ENCODE measurements at places on chromosomes 1 and 21.
A peak's percentile ranks its signal among the peaks of the same experiment; 100 is the strongest.

DNA sequence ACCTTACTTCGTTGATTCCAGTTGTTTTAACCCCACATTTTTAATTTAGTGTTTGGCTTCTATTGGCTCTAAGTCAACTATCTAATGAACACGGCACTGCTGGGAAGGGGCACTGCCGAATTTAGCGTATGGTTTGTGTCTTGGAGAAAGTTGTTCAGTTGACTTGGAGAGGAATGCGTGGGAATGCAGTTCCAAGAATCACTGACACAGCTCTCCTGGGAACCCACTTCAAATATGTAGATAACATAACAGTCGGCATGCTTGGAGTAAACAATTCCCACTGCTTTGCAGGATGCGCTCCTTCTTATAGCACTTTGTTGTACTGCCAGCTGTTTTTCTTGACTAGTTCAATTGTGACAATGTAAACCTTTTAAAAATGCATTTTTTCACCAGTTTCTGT lies 104.3 kb downstream of the RYR2 start:
- DNase-seq: no peak

DNA sequence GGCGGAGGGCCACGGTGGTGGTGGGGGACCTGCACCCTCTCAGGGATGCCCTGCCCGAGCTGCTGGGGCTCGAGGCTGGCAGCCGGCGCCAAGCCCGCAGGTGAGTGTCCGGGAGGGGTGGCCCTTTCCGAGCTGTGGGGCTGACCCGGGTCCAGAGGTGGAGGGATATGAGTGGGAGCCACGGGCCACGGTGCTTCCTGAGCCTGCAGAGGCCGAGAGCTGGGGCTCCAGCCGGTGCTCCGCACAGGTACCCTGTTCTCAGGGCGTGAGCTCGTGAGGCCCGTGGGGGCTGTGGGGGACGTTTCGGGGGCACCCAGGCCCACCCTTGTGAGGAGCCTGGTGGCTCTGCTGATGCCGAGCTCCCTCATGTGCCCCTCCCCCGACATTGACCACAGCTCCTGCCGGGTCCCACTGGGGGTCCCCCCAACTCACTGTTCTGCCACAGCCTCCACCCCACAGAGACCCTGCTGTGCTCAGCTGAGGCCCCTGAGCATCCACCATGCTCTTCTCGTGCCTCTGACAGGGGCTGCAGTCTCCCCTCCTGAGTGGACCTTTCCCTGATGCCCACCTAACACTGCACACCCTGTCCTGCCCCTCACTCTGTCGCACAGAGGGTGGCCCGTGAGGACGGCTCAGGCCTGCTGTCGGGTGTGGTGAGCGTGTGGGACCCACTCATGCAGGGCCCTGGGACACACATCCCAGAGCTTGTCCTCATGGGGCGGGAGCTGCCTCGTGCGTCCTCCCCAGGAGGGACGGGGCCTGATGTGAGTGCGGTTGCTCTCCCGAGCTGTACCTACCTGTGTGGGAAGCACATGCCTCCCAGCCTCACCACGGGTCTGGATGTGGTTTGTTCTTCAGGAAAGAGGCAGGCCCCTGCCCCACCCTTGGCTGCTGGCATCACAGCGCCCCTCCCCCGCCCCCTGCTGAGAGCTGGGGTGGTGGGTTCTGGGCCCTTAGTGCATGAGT lies 27.5 kb downstream of the SLX9 start:
- no peak for DNase-seq

- peak; percentile 82 for DNase-seq
Observed at GRCh38 chr1:6052543-6053205, 7.0 kb downstream of the KCNAB2 start.

GRCh38 chr1:153803470-153804056 lies 28.4 kb downstream of the SLC27A3 start:
- no peak for DNase-seq

DNA sequence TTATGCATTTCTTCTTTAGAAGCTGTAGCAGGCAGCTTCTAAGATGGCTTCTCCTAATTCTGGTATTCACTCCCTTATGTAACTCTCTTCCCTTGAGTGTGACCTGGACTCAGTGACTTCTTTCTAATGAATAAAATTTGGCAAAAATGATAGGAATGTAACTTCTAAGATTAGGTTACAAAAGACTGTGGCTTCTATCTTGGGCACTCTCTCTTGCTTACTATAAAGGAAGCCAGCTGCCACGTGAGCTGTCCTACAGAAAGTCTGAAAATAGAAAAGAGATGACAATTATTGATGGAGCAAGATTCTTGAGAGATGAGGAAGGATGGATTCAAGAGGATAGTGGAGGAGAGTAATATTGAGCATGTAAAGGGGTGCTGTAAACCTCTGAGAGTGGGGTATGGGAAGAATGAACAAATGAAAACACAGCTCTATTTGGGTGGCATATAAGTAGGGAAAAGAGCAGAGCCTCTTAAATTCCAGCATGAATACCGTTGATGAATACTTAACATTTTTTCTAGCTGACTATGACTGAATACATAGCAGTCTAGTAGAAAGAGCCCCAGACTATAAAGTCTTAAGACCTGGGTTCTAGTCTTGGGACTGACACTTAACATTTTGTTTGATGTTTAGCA lies 5.5 kb downstream of the TSEN15 start:
- DNase-seq: peak; percentile 54

- no peak for DNase-seq
Observed at GRCh38 chr21:44449473-44450363, 5.6 kb upstream of the LRRC3 start.

- no peak for DNase-seq
Observed at GRCh38 chr21:17775431-17776126, 43.6 kb downstream of the C21orf91 start.

DNA sequence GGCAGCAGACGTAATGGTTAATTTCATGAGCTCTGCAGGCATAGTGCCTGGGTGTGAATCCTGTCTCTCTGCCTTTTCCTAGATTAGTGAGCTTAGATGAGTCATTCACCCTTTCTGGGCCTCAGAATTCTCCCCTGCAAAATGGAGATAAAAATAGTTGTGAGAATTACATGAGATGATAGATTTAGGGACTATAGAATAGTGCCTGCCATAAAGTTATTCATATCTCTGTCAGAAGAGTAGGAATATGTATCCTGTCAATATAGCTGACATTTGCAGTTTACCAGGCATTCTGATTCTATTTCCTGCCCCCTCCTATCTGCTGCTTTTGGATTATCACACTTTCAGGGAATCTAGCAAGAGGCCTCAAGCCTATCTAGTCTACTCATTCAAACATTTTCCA lies 112.0 kb downstream of the PDE4B start:
- no peak for DNase-seq

DNA sequence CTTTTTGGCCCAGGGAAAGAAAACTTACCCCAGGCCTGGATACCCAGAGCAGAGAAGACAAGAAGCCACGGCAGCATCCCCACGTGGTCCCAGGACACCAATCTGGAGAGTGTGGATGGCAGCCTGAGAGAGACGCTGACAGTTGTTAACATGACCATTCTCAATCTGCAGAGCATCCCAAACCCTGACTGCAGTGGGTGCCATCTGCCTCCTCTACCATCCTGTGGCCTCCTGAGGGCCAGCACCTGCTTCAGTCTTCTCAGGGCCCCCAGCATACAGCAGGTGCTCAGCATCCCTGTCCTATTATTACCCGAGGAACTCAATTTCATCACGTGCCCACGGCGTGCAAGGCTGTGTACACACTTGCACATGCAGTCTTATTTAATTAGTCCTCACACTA lies 785 bp downstream of the PGLYRP4 start:
- DNase-seq: no peak

DNA sequence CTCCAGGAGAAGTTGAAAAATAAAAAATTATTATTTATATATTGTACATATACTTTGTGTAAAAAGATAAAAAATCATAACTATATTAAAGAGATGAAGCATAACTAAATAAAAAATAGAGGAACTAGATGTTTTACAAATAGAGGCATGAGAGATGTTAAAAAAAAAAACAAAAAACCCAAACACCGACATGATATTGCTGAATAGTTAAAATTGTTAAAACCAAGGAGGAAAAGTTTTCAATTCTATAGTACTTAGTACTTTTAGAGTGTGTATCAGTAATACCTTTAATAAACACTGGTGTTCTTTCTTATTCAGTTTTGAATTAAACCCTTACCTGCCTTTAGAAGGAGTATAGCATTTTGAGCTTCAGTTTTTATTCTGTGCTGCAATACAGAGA lies 32.1 kb downstream of the BACH1 start:
- DNase-seq: no peak

DNA sequence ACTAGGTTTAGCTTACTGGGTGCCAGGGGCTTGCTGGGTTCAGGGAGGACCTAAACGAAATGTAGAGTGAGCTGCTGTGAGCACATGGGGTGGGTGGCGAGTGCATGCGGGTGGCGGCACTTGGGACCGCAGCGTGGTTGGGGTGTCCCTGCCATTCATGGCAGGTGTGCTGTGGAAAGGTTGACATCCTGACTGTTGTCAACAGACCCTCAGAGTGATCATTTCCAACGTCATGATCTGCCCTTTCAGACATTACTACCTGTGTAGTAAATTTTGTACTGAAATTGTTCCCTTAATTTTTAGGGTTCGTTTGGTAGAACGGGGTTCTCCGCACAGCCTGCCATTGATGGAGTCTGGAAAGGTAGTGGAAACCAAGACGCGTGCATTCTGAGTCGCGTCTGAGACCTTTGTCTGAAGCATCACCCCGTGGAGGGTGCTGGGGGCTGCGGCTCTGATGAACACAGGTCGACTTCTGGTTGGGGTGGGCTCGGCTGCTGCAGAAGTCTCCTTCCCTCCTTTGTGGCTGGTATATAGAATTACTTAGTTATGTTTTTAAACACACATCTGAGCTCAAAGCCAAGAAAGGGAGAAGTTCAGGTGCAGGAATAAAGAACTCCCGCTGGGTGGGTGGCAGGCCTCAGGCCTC lies 43.3 kb downstream of the S100B start:
- no peak for DNase-seq

- DNase-seq: no peak
Observed at GRCh38 chr1:14704846-14705245, 106.4 kb downstream of the KAZN start.

DNA sequence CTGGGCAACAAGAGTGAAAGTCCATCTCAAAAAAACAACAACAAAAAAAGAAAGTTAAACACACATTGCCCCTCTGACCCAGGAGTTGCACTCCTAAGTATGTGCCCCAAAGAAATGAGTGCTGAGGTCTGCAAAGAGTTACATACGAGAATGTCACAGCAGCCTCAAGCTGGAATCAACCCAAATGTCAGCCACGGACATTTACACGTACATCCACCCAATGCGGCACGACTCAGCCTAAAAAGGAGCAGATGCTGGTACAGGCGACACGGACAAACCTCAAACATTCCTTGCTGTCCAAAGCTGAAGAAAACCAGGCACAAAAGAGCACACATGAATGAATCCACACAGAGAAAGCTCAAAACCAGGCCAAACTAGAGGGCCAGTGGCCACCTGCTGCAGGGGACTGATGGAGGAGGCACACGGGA lies 46.8 kb upstream of the ECE1 start:
- peak; percentile 50 for DNase-seq

GRCh38 chr1:72284084-72284347 lies 1.7 kb upstream of the NEGR1 start:
- DNase-seq: no peak

- peak; percentile 53 for DNase-seq
Observed at GRCh38 chr1:15246960-15247614, at the start of gene FHAD1. Gene FHAD1 (plus strand): TSS chr1:15247223. CDS start chr1:15251785, 4,562 bp downstream.

DNA sequence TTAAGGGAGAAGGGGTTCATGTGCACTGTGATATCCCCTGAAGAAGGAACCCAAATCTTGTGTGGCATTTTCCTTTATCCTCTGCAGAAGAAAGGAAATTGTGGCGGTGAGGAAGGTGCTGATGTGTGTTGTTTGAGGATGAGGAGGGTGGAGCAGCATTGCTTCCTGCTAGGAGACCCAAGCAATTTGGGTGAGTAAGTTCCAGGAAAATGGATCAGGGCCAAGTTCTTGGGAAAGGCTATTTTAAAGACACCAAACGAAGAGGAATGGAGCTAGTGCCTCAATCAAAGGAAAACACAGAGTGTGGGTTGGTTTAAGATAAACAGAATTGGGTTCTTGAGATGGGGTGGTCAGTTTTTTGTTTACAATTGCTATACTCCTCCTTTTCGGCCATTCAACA lies 86.7 kb upstream of the MARK1 start:
- no peak for DNase-seq

- no peak for DNase-seq
Observed at GRCh38 chr1:25999041-25999800, 1.4 kb upstream of the PAFAH2 start.

DNA sequence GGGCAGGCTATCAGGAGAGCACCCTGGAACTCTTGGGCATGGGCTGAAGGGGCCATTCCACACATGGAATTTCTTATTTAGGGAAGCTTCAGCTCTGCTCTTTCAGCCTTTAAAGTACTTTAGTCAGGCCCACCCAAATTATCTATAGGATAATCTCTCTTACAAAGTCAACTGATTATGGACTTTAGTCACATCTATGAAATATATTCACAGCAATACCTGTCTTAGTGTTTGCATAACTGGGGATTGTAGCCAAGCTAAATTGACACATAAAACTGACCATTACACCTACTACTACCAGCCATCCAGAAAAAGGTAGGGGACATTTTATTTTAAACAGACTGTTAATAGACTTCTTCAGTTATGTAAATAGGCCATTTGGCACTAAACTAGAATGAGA lies 114.9 kb upstream of the VANGL1 start:
- no peak for DNase-seq

- no peak for DNase-seq
Observed at GRCh38 chr1:36239941-36240637, 15.8 kb downstream of the THRAP3 start.

- DNase-seq: no peak
Observed at GRCh38 chr1:206116873-206117150, 376 bp downstream of the AVPR1B start.

DNA sequence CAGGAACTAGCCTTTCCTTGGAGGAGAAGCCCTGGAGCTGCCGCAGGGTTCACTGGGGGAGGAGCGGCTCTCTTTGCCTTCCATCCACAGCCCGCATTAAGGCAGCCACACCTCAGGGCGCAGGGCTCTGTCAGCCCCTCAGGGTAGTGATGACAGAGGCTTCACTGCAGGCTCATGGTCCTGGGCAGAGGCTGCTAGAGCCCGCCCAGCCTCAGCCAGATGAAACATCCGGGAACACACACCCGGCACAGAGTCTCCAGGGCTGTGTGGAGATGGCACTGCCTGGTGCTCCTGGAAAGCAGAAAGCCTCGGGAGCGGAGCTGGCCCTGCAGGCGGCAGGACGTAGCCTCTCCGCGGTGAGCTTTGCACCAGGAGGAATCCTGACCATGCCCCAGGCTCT lies 29.4 kb upstream of the PEX10 start:
- DNase-seq: no peak

- no peak for DNase-seq
Observed at GRCh38 chr1:91913018-91913417, 27.1 kb upstream of the TGFBR3 start.
